ENCODE measurements at places on chromosomes 16 and 17.

- DNase-seq: peak; percentile 76
These were observed 15.4 kb upstream of the CTCF start for GRCh38 chr16:67546761-67547422.

DNA sequence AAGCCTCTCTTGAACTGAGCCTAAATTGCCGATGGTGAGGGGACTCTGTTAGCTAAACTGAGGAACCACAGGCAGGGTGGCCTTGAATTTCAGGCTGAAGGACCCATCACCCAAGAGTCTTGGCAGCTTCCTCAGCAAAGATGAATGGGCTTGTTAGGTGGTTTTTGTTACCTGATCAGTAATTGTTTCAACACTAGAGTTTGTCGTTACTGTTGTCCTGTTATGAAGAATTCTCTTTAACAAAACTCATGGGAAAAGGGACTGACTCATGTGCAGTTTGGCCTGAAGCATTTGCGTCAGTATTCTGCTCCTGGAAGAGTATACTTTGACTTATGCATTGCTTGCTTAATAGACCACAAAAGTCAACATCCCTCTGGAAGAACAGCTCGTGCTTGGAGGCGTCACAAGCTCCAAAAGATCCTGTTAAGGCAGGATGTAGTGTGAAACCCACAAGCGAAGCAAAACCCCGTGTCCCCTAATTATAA, 206.0 kb downstream of the IRX3 start:
- peak; percentile 98 for DNase-seq

GRCh38 chr16:82935766-82936165, 309.0 kb downstream of the CDH13 start:
- DNase-seq: no peak

- DNase-seq: no peak
These were observed 306.3 kb downstream of the SOX9 start for GRCh38 chr17:72426948-72427760.

- DNase-seq: no peak
These were observed 8.0 kb downstream of the MAP3K14 start for GRCh38 chr17:45308840-45309239.

DNA sequence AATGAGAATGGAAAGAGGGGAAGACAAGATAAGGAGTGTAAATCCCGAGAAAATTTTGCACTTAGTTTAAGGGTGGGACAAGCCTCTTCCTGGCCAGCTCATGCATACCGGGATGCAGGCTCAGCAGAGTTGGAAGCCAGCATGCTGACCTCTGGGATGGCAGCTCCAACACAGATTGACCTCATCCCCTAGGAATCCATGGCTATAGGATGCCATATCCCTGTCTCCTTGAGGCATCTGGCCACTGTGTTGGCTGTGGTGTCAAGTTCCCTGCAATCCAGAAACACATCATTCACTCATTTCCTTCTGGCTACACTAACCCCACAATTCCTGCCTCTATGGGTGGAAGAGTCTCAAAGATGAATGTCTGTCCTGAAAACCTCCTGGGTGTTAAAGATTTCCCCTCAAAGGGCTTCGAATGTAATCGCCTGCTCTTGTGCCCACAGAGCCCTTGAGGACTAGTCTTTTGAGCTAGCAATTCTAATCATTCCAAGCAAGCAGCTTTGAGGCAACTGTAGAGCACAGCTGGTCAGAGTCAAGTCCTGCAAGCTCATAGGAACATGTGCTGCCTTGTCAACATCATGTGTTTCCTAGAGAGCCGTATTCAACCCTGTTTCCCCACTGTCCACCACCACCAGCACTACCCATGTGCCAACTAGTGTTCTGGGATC, 141.4 kb downstream of the PMP22 start:
- DNase-seq: no peak

- DNase-seq: no peak
These were observed 2.8 kb downstream of the MED13 start for GRCh38 chr17:62062302-62062701.

- peak; percentile 75 for DNase-seq
These were observed 882.8 kb upstream of the SOX9 start for GRCh38 chr17:71237903-71238538.

DNA sequence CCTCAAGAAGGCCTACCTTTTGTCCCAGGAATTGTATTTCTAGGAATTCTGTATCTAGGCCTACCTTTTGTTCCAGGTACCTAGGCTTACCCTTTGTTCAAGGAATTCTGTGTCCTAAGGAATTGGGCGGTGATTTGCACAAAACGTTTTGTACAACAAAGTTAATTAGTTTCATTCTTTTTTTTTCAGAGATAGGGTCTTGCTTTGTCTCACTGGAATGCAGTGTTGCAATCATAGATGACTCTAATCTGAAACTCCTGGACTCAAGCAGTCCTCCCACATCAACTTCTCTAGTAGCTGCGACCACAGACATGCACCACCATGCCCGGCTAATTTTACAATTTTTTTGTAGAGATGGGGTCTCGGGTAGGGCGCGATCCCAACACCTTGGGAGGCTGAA, 7.0 kb downstream of the CDR2L start:
- no peak for DNase-seq

DNA sequence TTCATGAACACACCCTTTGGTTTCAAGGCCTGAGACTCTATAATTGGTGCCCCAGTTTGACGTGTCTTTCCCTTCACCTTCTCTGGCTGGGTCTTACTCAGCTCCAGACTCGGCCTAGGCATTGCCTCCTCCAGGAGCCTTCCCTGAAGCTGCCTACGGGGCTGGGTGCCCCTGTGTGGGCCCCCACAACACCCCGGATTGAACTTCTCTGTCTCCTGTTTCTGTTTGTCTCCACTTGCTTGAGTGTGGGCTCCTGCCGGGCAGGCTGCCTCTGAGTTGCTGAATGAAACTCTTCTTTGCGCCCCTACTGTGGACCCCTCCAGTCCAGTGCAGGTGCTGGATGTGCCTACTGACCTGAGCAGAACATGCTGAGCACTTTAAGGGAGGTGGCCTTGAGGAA, 2.3 kb upstream of the MPRIP start:
- no peak for DNase-seq

DNA sequence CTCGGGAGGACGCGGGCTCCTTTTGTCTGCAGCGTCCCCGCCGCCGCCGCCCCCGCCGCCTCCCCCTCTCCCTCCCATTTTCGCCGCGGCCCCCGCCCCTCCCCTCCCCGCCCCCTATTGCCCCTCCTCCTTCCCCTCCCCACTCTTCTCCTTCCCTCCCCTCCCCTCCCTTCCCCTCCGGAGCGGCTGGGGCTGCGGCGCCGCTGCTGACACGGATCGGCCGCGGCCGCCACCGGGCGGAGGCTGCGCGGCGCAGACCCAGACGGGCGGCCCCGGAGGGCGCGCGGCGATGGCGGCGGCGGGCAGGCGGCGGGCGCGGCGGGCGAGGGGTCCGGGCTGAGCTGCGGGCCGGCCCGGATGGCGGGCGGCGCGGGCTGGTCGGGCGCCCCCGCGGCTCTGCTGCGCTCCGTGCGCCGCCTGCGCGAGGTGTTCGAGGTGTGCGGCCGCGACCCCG, at the start of gene RAB11FIP4:
TSS of gene RAB11FIP4 (plus strand) at position 180 of the 454 bp plus-strand sequence. CDS start at position 358, 178 bp downstream.
- peak; percentile 55 for DNase-seq

DNA sequence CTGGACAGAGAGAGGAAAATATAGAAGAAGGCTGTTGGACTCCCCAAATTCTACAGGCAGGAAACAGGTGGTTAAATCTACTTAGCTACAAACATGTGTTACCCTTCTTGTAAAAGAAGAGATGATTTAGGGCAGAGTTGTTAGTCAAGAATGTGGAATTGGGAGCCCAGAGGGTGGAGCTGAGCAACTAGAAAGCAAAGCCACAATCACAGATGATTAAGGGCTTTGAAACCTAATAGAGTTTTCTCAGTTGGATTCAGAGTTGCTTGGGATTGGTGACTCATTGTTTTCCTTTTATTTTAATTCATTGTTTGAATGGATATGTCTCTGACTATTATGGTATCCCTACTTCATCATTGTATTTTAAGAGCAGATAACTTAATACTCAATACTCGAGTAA, 6.2 kb downstream of the ACSM5 start:
- no peak for DNase-seq

DNA sequence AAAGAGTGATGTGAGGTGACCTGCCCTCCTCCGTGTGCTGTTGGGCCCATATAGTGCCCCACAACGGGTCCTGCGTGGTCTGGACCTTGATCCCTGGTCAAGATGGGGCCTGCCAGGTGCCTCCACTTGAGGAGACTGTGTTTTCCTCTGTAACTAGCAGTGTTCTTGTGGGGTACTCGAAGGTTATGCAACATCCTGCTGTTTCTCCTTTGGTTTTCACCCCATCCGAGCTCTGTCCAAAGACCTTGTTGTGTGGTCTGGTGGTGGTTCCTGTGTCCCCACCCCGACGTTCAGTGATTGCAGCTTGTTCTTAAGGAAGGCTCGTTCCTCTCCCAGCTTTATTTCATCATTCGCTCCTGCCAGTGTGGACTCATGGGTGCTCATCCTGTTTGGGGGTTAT, 38.7 kb upstream of the ZNF750 start:
- DNase-seq: no peak

GRCh38 chr16:85392756-85393673, 220.1 kb upstream of the GSE1 start:
- no peak for DNase-seq

DNA sequence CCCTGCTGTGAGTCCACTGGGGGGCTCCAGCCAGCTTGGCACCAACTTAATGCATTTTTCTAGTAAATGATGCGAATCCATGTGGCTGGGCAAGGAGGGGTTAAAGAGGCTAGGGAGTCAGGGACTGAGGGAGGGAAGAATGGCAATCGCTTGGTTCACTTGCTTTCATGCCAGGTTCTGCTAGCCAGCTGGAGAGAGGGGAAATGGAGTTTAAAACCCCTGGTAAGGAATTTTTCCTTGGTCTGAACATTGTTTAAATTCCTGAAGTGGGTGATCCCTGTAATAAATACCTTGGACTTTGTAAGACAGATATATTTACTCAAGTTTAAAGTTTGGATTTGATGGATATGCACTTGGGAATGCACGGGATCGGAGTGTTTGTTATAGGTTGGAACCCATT, 22.8 kb downstream of the ANKFN1 start:
- DNase-seq: no peak

DNA sequence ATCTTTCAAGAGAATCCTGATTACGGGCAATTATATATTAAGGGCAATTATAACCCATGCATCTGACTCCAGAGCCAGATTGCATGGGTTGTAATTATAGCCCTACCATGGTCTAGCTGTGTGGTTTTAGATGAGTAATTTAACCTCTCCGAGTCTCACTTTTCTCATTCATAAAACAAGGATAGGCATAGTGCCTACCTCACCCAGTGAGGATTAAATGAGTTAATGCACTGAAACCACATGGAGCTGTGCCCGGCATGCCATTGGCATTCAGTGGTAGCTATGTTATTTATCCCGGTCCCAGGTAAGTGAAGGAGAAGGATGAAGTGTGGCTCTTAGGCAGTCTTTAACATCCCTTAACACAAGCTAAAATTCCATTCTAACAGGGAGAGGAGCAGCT, 6.3 kb downstream of the SNX20 start:
- DNase-seq: no peak

DNA sequence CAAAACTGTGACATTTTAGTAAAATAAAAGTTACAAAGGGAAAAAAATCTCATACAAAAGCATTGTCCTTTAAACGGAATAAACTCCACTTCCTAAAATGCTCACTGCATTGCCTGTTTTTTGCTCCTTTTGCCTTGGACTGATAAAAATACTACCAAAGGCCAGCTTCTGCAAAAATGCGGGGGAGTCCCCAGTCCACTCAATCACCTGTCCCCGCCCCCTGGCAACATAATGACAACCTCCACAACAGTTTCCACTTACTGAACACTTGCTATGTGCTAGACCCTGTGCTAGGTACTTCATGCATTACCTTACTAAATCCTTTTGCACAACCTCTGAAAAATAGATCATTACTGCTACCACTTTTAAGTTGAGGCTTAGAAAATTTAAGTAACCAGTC, 172.7 kb upstream of the CCL2 start:
- no peak for DNase-seq

GRCh38 chr17:29291163-29291752, 2.7 kb downstream of the NUFIP2 start:
- peak; percentile 84 for DNase-seq

DNA sequence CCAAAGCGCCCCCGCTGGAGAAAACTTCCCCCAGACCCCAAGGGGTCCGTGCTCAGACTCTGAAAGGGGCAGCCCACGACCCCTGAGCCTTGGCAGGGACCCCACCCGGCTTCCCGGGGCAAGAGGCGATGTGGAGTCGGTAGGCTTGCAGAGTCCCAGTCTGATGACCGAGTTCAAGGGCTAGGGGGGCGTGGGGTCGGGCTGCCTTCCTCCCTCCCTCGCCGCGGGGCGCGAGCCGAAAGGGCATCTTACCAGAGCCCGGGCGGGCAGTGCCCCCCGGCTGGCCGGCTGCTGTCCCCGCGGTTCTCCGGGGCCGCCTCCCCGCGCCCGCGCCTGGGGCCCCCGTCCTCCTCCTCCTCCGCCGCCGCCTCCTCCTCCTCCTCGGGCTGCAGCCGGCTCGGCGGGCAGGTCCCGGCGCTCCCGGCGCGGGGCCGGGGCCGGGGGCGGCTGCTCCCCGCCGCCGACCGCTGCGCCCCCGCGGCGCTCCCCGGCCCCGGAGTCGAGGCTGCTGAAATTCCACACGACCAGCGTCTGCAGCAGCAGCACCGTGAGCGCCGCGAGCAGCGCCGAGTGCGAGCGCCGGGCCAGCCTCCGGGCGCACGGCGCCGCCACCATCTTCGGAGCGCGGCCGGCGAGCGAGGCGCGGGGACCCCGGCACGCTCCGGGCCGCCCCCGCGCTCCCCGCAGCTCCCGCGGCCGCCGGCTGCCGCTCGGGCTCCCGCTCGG, 415 bp downstream of the XYLT1 start:
- DNase-seq: no peak

- no peak for DNase-seq
These were observed 11.3 kb upstream of the AXIN2 start for GRCh38 chr17:65572581-65573281.

- no peak for DNase-seq
These were observed 13.0 kb downstream of the SARM1 start for GRCh38 chr17:28384281-28385036.

DNA sequence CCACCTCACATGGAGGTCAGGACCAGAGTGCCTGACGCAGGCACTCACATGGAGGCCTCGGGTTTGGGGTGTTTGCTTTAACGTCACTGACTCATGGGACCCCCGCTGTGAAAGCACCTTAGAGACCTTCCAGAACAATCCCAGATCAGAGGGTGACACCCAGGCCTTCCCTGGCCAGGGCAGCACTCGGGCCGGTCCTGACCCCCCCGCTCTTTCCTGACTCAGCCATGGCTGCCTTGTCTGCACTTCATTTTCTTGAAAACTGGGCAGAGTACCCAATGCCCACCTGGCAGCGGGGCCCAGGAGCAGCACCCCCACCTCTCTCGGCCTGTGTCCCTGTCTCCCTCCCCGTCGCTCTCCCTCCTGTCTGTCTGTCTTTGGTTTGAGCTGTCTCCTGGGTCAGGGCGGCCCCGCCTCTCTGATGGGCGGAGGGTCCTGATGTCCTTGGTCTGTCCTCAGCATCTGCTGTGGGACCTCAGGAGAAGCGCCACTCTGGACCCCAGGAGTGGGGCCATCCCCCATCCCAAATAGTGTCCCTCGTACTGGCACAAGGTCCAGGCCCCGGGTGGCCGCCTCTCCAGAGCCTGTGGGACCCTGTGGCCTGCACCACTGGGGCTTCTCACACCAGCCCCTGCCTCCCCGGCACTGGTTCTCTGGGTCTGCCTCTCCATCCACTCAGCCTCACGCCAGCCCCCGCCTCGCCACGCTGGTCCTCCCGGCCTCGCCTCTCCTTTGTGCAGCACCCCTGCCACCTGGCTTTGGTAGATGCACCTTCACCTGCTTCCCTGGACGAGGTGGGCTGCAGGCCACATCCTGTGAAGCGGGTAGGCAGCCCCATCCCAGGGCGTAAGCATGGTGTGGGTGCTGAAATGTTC, 55.9 kb upstream of the ZNF469 start:
- DNase-seq: no peak
